ENCODE measurements at places on chromosomes 11 and 22.

- DNase-seq: no peak
Measured at GRCh38 chr22:29031227-29032011, 30.2 kb downstream of the C22orf31 start.

DNA sequence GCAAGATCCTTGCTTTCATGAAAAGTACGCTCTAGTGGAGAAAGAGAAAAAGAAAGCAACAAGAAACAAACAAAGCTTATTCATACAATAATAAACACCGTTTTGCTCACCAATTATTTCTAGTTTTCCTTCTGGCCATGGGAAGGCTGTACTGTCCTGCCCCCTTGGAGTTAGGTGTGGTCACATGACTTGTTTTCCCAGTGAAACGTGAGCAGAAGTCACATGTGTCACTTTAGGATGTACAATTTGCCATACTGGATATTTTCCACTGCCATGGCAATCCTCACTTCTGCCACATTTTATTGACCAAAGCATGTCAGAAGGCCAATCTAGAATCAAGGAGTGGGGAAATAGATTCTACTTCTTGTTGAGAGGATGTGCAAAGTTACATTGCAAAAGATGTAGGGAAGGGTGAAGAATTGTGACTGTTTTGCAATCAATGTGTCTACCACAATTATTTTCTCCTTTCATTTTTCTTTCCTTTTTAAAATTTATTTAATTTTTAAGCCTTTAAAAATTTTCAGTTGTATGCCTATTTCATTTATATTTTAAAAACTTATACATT, 24.3 kb upstream of the TRAF6 start:
- DNase-seq: no peak

- DNase-seq: no peak
Measured at GRCh38 chr11:15912291-15912690, 444.1 kb downstream of the SOX6 start.

DNA sequence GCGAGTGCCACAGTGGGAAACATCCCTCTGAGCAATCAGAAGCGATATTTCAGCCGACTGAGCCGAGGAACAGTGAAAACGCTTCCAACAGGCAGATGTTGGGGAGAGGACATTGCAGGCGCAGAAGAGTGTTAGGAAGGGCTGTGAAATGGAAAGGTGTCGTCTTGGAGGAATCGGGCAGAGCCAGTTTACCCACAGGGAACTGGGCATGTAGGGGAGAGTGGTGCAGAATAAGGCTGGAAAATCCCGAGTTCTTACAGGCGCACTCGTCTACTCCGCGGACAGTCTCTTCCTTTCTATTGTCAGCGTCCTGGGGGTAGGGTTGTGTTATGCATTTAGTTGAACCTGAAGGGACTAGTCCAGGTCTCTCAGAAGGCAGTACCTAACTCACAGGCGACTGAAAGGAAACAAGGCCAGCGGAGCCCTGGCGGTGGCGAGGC, 1.1 kb upstream of the APLP2 start:
- no peak for DNase-seq

DNA sequence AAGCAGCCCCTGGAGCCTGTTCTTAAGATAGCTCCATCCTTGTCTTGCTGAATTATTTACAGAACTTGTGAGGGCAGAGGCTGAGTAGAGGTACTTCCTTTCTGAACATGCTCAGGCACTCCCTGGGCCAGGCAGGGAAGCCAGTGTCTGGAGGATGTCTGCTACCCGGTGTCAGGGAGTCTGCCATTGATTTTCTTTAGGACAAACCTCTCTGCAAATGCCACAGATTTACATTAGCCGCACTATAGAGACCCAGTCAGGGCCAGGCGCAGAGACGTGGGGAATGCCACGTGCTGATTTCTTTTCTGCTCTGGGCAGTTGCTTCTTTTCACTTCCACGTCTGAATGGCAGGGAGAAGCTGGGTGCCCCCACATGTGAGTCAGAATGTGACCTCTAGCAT, 585.5 kb downstream of the NTM start:
- no peak for DNase-seq
